Epithelial cell of prostate (primary cell): ENCODE measurements at places on chromosomes 2 and 18.
A peak's percentile ranks its signal among the peaks of the same experiment; 100 is the strongest.

DNA sequence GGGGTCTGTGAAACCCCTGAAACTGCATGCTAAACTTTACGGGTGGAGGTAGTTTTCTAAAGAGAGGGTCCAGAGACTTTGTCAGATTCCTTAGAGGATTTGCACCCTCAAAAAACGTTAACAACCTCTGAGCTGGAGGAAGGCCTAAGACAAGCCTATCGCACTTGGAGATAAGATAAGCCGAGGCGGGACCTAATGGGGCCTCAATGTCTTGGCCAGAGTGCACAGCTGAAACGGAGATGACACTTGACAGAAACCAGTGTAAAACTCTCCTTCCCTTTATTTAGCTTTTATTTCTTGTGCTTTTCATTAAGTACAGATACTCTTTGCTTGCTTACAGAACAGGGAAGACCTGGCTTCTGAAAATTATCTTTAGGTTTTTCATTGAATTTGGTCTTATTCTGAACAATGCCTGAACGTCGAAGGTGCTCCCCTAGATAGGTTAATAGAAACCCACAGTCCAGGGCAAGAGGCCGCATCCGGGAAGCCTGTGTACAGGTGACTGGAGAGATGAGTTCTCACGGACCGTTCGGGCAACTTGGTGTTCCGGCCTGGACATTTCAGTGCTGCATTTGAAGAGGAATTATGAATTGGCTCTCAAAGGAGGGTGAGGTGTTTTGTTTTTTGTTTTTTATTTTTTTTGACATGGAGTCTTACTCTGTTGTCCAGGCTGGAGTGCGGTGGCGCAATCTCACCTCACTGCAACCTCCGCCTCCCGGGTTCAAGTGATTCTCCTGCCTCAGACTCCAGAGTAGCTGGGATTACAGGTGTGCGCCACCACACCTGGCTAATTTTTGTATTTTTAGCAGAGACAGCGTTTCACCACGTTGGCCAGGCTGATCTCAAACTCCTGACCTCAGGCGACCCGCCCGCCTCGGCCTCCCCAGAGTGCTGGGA lies 49.7 kb downstream of the SH3BP4 start:
- no peak for DNase-seq

DNA sequence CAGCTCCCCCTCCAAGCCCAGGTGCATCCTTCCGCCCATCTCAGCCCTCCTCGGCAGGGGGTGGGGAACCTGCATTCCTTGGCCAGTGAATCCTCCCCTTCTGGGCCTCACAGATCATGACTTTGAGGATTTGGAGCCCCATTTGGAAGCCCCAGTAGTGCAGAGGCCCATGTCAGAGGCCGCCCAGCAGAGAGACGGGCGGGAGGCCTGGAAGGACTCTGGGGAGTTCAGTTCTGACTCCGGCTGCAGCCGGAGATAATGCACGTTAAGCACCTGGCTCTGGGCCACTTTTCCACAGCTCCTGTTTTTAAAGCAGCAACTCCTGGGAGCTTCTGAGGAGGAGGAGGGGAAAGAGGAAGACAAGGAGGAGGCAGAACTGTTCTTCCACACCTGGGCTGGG lies 14.9 kb downstream of the ATOH8 start:
- DNase-seq = no peak

DNA sequence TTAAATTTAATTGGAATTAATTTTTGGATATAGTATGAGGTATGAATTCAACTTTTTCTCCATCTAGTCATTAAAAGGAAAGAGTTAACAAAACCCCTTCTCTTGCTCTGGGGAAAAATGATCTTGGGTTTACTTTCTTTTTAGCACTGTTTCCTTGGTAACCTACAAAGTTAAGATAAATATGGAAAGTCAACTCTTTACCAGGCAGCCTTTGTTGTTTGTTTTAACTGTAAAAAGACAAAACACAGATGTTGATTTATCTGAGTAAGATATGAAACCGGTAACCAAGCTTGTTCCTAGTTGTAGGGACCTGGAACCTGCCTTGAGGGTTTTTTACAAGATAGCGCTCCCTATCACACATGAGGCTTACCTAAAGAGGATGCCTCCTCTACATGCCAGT lies 10.1 kb upstream of the SANBR start:
- no peak for DNase-seq

- DNase-seq = no peak
Measured at GRCh38 chr2:184125867-184126266, 472.5 kb upstream of the ZNF804A start.

GRCh38 chr2:223641082-223641481 lies 38.9 kb upstream of the SCG2 start:
- DNase-seq = peak; percentile 68

- DNase-seq = no peak
Measured at GRCh38 chr2:233945146-233945545, 28.0 kb downstream of the TRPM8 start.

DNA sequence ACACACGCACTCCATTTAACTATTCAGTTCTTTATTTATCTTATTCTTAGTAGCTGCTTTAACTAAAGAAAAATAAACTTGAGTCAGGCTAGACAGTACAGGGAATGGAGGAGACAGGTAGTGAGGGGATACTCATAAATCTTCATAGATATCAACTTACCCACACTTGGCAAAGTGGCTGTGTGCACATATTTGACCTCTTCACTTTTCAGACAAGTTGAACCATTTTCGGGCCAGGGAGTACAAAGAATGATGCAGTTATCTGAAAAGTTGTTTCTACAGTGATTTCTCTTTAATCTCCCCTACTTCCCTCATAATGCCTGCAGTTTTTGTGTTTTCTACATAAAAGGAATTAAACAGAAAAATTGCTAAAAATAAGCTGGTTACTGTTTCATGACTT lies 307.5 kb downstream of the GULP1 start:
- no peak for DNase-seq

DNA sequence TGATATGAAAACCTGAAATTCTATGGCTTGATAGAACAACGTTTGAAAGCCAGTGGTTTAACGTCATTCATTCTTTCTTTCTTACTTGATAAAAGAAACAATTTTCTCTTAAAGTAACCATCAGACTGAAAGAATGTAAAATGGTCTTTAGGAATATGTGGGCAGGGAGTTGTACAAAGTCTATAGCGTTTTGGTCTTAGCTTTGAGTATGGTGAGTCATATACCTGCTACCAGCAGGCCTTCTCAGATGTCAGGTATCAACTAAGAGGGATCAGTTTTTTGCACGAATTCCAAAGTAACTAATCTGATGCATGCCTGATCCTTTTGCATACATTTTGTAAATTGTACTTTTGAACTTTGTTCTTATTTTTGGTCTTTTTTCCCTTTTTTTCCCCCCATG lies 101.5 kb upstream of the DSEL start:
- DNase-seq = no peak

DNA sequence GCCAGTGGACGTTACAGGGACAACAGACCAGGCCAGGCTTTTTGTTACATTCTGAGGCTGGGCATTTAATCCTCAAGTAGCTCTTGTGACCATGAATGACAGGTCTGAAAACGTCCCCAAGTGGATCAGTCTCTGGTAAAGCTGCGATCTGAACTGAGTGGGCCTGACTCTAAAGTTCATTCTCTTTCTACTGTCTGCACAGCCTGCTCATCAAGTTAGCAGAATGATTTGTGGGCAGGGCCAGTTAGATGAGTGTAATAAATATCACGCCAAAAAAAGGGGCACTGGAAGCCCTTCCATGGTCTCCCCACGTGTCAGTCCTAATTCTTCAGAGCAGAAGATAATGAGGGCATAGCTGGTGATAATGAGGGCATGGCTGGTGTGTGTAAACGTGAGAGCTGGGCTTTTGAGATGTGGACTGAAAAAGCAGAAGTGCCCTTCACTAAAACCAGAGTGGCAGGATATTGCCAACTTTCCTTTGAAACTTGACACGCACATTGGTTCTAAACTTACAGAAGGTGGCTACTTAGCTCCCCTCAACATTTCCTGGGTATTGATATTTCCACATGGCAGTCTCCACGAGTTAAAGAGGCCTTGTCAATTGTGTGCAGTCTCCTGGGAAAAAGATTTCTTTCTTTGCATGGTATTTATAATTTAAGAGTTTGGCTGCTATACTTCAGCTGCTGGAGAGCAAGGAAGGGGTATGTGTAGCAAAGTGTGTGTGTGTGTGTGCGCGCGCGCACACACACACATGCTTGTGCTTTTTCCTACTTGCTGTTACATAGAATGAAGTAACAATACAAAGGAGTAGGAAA lies 72.7 kb upstream of the LYPD6B start:
- DNase-seq = no peak

DNA sequence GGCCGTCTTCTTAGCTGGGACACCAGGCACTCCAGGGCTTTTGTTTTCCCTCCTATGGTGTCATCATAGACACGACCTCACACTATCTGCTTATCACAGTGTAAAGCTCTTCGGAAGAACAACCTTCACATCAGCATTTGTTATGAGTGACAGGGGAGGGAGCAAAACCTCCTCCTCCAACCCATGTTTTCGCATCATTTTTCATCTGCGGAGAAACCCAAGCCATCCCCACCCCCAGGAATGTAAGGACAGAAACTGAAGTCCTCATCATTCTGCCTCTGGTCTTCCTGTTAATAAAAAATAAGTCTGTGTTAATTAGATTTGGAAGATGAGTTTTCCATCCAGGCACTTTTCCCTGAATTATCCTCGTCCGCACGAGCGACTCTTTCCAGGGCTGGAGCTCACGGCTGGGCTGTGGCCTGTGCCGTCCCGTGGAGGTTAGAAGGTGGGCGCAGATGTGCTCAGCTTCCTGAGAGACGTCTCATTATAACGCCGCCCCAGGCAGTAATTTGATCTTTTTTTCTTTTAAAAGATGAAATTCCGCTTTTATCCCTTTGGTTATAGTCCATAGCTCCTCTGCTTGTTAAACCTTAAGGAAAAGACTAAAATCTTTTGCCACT lies 101.6 kb upstream of the TMEM18 start:
- DNase-seq = no peak

DNA sequence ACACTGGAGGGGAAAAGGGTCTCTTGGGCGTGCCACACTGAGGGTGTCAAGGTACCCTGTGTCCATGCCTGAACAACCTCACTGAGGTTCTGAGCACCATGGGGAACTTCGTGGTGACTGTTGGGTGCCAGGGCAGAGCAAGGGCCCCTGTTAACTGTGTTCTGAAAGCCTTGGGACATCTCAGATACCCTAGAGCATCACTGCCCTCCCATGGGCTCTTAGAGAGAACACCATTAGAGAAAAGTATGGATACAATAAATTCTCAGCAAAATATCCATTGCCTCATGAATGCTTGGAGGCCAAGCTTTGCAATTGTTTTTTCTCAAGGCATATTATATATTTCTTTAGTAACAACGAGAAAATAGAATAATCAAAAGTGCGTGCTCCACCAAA lies 488.5 kb upstream of the NRP2 start:
- DNase-seq = no peak

- DNase-seq = no peak
Measured at GRCh38 chr18:32549248-32550110, 78.8 kb upstream of the GAREM1 start.

GRCh38 chr2:28437149-28437835 lies 44.6 kb downstream of the FOSL2 start:
- DNase-seq = no peak

- no peak for DNase-seq
Measured at GRCh38 chr2:236748385-236748784, 178.8 kb downstream of the ACKR3 start.

GRCh38 chr2:197958592-197959150 lies 154.3 kb downstream of the PLCL1 start:
- no peak for DNase-seq

GRCh38 chr2:190795686-190796085 lies 84.9 kb upstream of the GLS start:
- no peak for DNase-seq

DNA sequence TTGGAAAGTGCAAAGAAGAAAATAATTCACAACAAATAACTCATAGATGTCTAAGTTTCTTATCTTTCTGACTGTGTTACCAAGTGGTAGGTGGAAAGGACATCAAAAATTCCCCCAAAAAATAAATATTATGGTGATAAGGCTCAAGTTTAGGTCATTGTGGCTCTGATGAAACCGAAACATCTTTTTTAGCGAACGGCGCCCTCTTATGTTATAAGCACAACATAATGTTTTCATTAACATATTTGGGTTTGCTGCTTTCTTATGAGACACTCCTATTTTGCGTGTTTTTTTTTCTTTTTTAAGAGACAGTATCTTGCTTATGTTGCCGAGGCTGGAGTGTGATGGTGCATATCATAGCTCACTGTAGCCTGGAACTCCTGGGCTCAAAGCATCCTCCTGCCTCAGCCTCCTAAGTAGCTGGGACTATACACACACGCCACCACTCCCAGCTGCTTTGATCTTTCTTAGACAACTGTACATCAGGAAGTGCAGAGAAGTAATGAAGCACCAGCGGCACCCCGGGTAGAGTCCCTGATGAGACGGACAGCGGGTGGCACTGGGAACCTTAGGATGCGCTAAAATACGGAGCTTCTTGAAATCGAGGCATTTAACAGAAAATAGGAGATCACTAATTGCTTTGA lies 38.5 kb upstream of the SLC35G4 start:
- DNase-seq = no peak

- DNase-seq = no peak
Measured at GRCh38 chr2:234038076-234038802, 12.3 kb upstream of the SPP2 start.

- no peak for DNase-seq
Measured at GRCh38 chr2:112075490-112076260, 20.6 kb downstream of the TMEM87B start.

DNA sequence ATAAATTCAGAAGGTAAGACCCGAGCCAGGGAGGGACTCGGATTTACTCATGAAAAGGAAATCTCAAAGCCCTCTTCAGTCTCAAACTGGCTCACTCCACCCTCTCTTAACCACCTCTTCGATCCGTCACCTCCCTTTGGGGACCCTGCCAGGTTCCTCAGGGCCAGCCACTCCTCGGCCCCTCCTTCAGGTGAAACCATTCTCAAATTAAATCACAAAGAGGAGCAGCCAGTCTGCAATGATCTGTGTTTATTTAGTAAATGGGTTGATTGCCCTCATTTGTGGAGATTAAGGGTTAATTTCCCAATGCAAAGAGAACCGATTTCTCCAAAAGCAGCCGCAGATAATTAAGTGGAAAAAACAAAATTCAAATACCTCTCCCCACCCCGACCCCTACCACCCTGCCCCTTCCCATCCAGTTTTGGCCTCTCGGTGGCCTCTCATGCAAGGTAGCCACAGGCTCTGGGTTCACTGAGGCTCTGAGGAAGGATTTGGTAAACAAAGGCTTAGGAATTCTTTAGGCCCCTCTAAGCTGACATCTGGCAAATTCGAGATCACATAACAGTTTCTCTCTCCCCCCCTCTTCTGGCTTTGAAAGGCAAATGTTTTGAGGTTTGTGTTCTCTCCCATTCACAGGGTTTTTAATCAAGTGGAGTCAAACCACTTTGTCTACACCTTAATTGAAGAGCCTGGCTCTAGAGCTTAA lies 10.3 kb upstream of the FZD7 start:
- DNase-seq = no peak
